ENCODE measurements at places on chromosomes 5 and 9. TPM values are rescaled to one million over a fixed set of nuclear protein-coding genes. Genes with fewer than 3 reads are reported as not detected.

The CEL gene
- 0.94 TPM for total RNA-seq

The SPOCK1 gene
- 84.5 TPM for total RNA-seq

- H3K4me3 ChIP-seq: no peak overlapping the region
- H3K27me3 ChIP-seq: no peaks in the 10 kb centered on the region
- no peak for DNase-seq
- no peaks in the 10 kb centered on the region for H3K36me3 ChIP-seq
Measured at GRCh38 chr9:2378266-2378665, 243.3 kb upstream of the VLDLR start.

The CEP120 gene
- 11.1 TPM for total RNA-seq
